ENCODE measurements at places on chromosomes 2 and 18.

- DNase-seq: no peak
Observed at GRCh38 chr2:128536925-128537620, 218.4 kb upstream of the HS6ST1 start.

- no peak for DNase-seq
Observed at GRCh38 chr2:160213511-160213910, 13.4 kb upstream of the ITGB6 start.

DNA sequence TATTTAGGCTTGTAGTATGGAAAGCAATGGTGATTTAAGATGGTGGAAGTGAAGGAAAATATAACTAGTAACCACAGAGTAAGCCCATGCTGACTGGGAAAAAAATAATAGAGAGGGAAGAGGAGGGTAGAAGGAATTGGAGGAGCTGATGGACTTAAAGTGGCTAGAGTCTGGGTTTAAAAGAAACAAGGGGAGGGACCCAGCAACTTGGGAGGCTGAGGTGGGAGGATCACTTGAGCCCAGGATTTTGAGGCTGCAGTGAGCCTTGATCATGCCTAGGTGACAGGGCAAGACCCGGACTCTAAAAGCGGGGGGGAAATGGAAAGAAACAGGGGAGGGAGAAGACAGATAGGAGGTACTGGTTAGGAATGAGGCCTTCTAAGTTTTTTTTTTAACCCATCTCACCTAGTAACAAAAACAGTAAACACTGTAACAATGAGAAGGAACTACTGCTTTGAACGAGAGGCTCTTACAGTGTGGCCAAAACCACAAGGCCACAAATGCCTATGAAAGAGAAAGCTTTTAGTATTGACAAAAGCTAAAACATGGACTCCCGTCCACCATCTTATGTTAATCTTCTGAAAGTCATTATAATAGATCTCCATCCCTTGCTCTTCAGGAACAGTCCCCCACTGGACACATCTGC is 26.6 kb downstream of the METTL8 start:
- DNase-seq: no peak

GRCh38 chr2:45024600-45025291 is 15.5 kb upstream of the SIX2 start:
- no peak for DNase-seq
